IMR-90 (cell line): ENCODE measurements at places on chromosomes 7 and 10. TPM values are rescaled to one million over a fixed set of nuclear protein-coding genes. Genes with fewer than 3 reads are reported as not detected.

DNA sequence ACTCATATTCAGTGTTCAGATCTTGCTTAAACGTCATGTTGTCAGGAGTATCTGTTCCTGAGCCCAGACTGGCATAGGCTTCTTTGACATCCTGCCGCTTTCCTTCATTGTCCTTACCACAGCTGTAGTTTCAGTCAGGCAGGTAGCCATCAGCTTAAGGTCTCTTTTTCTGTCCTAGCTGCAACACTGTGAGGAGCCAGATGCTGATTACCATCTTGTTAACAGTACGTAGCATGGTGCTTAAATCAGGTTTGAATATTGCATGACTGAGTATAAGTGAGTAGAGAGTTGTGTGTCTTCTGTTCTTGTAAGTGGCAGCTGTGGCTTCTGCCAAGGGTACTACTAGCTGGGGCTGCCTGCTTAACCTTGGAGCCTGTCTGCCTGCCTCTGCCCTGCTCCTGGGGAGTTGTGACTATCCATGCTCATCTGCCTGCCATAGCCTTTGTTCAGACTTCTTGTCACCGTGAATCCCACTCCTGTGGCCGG, 92.6 kb downstream of the MAPK8 start:
- DNase-seq, result no peak

- no peak for DNase-seq
These were observed 713.1 kb downstream of the GATA3 start for GRCh38 chr10:8767591-8767990.

- no peak for DNase-seq
These were observed 1.4 kb downstream of the NDUFB8 start for GRCh38 chr10:100528123-100528886.

ARHGAP12 gene
- total RNA-seq, result 28.5 and 42.2 TPM in 2 replicates

DNA sequence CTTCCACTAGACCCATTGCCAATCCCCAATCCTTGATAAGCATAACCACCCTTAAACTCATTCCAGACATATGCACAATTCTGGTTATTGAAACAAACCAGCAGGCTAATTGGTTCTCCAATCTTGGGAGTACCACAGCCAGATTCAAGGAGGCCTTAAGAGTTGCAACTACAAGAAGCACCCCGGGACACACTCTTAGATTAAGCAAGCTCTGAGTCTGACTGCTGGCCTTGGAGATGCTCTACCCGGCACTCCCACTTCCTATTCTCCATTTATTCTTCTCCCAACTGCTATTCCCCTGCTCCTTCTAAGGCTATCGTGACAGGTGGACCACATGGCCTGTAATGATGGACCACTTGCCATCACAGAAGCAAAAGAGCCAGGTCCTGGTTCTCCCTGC, 40.3 kb downstream of the CYTH3 start:
- DNase-seq, result no peak

GRCh38 chr7:128940494-128941322, 3.0 kb downstream of the IRF5 start:
- DNase-seq, result no peak

IKZF1 gene
- not detected in 2 replicates for total RNA-seq

PITX3 gene
- not detected in 2 replicates for total RNA-seq

AFAP1L2 gene
- total RNA-seq, result under 0.01 TPM in 1 of 2 replicates, not detected in the other

DNA sequence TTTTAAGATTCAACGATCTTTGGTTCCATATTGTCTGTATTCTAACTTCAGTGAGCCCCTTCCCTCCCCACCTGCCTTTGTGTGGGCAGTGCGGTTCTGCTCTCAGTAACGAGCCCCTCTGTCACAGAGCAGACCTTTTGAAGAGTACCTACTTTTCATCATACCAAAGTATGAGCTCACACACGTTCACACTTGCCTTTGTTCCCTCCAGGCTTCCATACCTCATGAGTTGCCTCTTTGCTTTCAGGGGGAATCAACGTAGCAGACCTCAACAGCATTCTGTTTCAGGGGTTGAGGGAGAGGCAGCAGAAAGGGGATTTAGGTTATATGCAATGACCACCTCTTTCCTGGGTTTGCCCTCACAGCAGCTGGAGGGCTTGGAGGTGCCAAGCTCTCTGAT, 211.4 kb upstream of the MDFIC start:
- DNase-seq, result no peak

LRRN3 gene
- total RNA-seq, result 15.2 and 15.8 TPM in 2 replicates

CABCOCO1 gene
- under 0.01 and 0.18 TPM in 2 replicates for total RNA-seq

MAP3K8 gene
- total RNA-seq, result 1.8 and 3.9 TPM in 2 replicates

GPR26 gene
- total RNA-seq, result not detected in 2 replicates
